Endothelial cell (in vitro differentiated cells): ENCODE measurements at places on chromosomes 4 and X.

- DNase-seq: no peak
These were observed 75.4 kb downstream of the FAM13A start for GRCh38 chr4:88981556-88981955.

GRCh38 chrX:20729416-20729815, 462.7 kb upstream of the RPS6KA3 start:
- DNase-seq: no peak

- no peak for DNase-seq
These were observed 443.9 kb downstream of the GPAT3 start for GRCh38 chr4:83979773-83980172.

DNA sequence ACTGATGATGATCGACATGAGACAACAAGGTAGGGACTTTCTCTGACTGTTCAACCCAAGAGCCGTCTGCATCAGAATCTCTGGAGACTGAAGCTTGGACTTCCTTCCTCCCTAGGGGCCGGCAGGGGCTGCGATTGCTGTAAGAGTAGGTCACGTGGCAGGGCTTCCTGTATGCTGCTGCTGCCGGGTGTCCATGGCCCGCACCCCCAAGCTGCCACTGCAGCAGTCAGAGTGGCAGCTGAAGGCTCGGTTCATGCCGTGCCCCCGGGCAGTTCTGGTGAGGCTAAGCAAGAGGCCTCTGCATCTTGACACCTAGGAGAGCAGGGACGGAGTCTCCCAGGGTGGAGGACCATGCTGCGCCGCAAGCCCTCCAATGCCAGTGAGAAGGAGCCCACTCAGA, at the start of gene SASH3:
SASH3 (plus strand) TSS at position 203 of the 400 bp plus-strand sequence; CDS start at position 352, 149 bp downstream.
- no peak for DNase-seq

- no peak for DNase-seq
These were observed 201.3 kb downstream of the HS6ST2 start for GRCh38 chrX:132757066-132757623.

DNA sequence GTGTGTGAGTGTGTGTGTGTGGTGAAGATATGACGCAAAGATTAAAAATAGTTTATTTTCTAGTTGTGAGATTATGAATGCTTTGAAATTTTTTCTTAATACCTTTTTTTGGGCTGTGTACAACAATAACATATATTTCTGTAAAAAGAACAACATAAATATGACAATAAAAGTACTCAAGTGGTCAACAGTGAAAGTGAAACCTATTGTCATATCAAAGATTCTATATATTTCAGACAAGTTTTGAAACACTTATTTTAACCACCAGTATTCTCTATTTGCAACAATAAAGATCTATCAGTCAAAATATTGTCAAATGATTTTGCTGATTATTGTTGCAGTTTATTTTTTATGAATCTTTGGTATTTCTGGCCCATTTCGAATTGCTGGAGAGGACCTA, 98.0 kb downstream of the SPOCK3 start:
- no peak for DNase-seq

DNA sequence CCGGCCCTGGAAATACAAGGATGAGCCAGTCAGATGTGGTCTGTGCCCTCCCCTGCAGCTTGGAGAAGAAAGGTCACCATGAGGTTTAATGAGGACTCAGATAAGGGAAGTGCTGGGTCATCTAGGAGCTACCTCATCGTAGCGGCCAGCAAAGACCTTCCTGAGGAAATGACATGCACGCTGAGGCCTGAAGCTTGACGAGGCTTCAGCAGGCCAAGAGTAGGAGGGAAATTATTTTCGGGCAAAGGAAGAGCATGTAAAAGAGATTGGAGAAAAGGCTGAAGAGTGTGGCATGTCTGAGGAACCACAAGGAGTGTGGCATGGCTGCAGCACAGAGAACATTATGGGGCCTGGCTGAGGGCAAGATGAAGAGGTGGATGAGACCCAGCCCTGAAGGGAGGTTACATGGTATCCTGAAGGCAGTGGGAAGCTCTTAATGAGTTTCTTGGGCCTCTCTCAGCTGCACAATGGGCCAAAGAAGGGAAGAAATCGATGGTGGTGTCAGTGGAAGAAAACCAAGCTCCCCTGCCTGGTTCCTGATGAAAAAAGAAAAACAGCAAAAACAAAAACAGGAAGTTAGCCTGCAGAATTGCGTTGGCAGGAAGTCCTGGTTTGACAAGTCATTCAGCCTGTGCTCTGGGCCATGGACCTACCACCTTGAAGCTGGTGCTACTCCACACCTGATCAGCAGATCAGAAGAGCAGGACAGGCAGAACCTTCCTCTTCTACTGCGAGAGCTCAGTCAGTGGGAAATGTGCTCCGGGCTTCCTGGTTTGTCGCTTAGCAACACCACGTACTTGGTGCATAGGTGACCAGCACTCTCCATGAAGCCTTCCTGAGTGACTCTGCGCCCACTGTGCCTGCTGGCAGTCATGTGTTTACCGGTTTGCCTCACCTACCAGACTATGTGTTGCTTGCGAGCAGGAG, 134.5 kb upstream of the KLF3 start:
- peak; percentile 29 for DNase-seq

GRCh38 chr4:177861551-177862094, 419.4 kb upstream of the AGA start:
- DNase-seq: no peak

- DNase-seq: no peak
These were observed 11.6 kb downstream of the ENAM start for GRCh38 chr4:70640192-70640591.

DNA sequence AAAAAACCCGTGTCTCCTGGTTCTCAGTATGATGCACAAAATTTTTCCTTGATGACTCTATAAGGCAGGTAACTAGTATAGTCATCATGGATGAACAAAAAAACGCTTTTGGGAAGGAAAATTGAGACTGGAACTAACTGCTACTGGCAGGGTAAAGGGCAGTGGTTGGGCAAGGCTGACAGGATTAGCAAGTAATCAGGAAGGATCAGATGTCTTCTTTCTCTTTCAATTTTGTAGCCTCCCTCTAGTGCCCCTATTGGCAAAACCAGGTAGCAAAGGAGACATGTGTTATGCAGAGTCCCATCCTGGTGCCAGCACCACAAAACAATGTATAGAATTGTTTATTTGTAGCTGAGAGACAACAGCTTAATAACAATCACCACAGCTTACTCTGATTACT, 12.8 kb upstream of the SLITRK4 start:
- peak; percentile 12 for DNase-seq

DNA sequence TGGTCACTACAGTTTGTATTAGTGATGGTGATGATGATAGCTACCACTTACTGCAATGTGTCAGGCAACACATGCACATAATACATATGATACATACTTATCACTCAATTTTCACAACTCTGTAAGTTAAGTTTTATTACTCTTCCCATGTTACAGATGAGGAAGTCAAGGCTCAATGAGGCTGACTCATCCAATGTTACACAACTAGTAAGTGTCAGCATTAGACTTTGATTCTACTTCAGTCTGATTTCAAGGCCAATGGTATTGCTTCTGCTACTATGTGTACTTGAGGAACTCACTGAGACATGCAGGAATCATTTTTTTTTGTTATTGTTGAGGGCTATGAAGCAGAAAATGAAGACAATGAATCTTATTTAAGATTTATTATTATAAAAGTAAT, 96.4 kb upstream of the TRPC5OS start:
- DNase-seq: no peak

- no peak for DNase-seq
These were observed 11.7 kb downstream of the MSN start for GRCh38 chrX:65679071-65679540.

DNA sequence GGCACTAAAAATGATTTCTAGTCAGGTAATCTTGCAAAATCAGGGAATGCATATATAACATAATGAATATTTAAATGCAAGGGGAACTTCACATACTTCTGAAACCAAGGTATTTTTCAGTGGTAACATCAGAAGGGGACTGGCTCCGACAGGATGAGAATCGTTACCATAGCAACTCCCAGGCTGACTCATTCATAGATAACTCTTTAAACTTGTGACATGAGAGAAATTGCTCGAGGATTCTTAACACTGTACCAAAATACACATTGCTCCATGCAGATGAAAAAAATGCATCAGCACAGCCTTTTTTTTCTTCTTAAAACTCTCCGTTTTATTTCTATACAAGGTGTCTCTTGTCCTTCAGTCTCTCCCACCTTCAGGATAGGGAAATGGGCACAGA, 114.3 kb downstream of the GABRB1 start:
- no peak for DNase-seq

DNA sequence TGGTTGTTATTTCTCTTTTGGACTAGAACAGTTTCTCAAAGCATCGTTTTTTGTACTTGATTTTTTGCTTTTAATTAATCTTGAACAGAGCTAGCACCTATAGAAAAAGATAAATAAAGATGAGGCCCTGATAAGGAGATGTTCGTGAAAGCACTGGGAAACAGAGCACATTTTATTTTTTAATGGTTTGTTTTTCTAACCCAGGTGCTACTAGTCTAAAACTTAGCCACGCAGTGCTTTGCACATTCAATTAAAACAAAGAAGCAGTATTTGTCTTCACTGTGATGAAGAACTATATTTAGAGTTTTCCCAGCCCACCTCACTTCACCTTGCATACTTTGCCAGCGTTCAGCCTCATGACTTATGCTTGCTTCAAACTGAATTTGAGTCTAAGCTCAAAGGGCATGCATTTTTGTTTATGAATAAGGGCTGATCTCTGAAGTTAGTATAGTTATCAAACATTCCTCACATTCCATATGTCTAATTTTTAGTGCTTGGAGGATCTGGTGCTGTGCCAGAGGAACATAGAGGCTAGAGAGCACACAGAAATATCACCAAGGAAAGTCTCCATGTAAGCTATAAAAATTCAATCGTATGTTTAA, 76.7 kb downstream of the WWC2 start:
- no peak for DNase-seq

GRCh38 chr4:152220201-152220666, 315.7 kb downstream of the FBXW7 start:
- DNase-seq: no peak

GRCh38 chrX:16797358-16797757, 11.1 kb downstream of the TXLNG start:
- DNase-seq: no peak

DNA sequence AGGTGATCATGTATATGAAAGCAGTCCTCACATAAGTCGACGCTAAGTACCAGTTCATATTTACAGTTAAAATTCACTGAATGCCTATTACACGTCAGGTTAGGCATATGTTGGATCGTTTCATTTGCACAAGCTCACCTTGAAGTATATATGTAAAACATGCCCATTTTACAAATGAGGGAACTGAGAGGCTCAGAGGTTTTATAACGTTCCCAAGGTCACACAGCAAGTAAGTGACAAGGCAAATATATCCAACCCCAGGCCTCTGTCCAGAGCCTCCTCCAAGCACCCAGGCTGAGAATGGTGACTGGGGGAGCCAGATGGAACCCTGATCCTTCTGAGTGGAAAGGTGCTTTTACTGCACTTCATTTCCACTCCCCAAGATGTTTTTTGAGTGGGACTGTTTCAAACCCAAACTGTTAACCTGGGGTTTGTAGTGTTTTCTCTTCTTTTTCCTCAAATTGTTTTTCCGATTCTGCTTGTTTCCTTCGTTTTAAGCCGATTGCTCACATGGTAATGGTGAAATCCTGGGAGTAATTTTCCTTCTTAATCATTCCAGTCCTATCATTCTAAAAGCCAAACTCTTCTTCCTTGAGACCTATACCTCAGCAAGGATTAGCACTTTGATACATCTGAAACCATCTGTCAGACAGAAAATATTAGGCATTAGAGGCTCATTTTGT, 791 bp downstream of the SMIM20 start:
- no peak for DNase-seq

GRCh38 chr4:98745366-98745765, 87.0 kb upstream of the TSPAN5 start:
- peak; percentile 21 for DNase-seq

DNA sequence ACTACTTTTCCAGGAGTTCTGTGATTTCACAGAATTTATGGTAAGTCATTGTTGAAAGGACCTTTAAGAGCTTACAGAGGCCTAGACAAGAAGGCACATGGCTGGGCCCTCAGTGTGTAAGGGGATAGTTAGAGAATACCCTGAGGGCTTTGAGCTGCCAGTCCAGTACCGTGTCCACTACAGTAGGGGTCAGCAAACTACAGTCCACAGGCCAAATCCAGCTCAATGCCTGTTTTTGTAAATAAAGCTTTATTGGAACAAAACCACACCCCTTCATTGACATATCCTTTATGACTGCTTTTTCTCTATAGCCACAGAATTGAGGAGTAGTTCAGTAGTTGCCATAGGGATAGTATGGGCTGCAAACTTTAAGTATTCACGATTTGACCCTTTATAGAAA, 176.2 kb downstream of the MID1 start:
- DNase-seq: peak; percentile 5

DNA sequence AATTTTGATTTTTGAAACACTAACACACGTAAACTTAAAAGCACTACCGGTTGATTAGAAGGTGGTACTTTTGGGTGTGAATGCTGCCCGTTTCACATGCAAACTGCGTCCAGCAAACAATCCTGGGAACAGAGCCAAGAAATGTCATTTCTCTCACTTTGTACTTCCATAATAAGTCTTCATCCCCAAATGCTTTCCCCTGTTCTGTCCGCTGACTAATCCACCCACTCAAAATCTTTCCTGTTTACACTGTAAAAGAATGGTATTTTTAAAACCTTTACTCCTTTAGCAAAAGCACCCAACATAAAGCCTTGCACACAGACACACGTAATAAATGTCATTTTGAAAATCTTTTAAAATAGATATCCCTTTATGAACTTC, 39.1 kb upstream of the PDLIM5 start:
- DNase-seq: no peak

DNA sequence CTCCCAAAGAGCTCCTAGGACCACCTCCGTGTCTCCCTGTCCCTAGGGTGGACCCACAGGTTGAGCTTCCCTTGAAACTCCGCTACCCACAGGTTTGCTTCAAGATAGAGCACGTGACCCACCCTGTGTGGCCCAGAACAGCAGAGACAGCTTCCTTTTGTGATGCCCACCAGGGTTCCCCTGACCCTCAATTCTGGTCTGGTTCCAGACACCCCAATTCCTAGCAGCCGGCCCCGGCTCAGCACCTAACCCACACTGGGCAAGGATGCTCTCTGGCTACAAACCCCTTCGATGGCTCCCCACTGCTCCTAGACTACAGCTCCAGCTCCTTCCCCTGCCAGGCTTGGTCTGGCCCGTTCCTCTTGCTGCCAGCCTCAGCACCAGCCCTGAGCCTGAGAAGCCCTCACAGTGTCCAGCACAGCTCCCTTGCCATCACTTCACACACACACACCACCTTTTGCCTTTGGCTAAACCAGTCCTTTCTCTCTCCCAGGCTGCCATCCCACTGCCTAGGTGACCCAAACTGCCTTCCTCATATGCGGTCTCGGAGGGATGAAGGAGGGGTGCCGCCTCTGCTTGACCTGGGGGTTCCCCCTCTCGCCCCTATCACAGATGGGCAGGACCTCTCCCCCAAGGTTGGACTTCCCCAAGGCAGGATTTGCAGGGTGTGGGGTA, 6.2 kb downstream of the PNCK start:
- no peak for DNase-seq

DNA sequence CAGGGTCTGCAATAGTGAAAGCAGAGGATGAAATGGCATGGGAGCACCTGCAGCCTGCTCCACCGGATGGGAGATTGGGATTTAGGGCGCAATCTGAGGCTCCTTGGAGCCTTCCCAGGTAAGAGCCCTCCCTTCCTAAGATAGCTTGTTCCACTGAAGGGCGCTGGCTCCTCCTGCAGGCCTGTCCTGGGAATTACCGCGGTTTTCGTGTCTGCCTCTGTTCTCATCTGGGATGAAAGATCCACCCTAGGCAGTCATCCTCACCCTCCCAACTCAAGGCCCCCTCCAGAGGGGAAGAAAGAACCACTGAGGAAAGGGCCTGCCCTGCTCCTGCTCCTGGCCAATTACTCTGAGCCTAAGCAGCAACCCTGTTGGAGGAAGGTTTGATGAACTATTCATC, 547.5 kb downstream of the SMARCA1 start:
- peak; percentile 59 for DNase-seq
